ENCODE measurements at places on chromosomes 5 and 9.

GRCh38 chr5:124237206-124237695, 509.2 kb downstream of the ZNF608 start:
- DNase-seq: no peak

- no peak for DNase-seq
Measured at GRCh38 chr5:20572614-20573013, 584.6 kb upstream of the CDH18 start.

DNA sequence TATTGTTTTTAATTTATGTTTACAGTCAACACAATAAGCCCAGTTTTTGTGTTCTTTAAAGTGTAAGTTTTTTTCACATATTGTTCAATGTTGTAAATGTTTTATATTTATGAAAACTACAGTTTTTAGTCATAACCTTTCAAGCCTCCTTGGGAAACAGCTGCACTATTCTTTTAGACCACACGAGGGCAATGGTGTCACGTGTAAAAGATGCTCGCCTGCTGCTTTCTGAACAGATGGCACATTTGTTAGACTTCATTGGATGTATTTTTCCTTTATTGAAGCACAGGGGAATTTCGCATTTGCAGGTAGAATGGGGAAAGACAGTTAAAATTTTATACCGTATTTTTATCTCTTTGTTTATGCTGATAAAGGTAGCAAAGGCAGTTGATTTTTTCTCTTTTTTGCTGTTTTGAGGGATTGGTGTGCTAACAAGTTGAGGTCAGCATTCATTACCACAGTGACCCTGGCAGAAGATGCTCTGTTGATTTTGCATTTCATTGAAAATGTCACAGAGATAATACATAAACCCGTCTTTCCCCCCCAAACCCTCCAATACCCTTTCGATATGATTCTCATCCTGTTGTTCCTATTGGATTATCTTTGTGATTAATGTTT, 59.0 kb downstream of the MAT2B start:
- DNase-seq: peak; percentile 23

DNA sequence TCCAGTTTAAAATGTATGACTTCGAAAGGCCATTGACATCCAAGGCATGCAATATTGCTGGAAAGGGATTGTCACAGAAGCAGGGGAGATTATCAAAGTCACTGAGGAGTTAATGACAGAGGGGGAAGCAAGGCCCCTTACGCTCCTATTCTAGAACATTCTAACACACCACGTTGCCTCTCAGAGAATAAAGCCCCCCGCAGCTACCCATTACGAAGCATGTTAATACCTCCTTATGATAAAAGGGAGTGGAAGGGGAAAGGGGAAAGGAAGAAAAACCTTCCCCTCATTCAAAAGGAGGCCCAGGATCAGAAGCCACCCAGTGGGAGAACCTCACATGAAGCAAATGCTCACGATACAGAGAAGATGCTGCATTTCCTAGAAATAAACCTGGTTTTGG, 213.6 kb downstream of the DAB2IP start:
- DNase-seq: no peak

GRCh38 chr5:59036274-59036961, 453.5 kb downstream of the RAB3C start:
- no peak for DNase-seq

- DNase-seq: no peak
Measured at GRCh38 chr5:69300537-69301203, 31.9 kb downstream of the CCDC125 start.

DNA sequence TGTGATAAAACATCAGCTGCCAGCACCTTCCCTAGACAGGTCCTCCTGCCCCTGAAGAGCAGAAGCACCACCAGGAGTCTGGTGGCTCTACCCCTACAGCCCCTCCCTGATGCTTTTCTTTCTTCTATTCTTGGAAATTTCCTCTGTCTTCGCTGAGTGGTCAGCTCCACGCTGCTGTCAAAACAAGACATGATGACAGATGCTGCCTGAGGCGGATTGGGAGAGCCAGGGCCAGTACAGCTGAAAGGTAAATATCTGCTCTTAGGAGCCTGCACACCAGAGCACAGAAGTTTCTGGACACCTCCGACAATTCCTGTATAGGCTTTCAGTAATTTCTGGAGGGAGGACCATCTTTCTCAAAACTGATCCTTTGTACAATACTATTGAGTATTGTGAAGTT, 4.7 kb upstream of the OR1Q1 start:
- no peak for DNase-seq

GRCh38 chr5:637581-638450, 25.7 kb downstream of the CEP72 start:
- DNase-seq: no peak

GRCh38 chr5:92019376-92019990, 636.4 kb upstream of the ARRDC3 start:
- DNase-seq: no peak

DNA sequence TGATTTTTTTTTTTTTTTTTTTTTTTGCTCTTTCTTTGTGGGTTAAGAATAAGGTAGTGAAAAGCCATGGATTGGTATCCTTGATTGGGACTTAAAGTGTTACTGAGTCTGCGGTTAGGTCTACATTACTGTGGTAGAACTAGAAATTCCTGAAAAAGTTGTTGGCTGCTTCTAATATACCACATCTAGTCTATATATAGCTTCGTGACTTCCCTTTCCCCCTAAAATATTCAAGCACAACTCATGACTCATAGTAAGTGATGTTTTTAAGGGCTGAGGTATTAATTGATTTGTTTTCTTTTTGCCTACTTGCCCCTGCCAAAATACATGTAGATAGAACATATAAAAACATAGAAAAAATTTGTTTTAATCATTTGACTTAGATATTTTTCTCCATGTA, 247.6 kb downstream of the TMEM232 start:
- no peak for DNase-seq

GRCh38 chr5:151602806-151603205, 11.7 kb upstream of the FAT2 start:
- no peak for DNase-seq

DNA sequence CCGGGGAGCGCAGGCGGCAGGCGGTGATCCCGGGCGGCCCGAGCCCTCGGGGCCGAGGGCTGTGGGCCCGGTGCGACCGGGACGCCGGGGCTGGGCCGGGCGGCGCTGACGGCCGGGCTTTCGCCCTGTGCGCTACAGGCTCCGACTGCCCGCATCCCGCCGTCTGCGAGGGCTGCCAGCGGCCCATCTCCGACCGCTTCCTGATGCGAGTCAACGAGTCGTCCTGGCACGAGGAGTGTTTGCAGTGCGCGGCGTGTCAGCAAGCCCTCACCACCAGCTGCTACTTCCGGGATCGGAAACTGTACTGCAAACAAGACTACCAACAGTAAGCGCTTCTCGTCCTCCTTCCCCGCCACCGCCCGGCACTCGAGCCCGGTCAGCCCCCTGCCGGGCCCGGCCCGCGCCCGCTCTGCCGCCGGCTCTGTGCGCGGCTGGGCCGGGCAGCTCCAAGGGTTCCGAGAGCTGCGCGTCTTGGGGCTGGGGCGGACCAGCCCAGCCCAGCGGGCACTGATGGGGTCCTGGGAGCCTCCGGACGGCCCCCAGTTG, 1.6 kb downstream of the LMX1B start:
- DNase-seq: no peak

DNA sequence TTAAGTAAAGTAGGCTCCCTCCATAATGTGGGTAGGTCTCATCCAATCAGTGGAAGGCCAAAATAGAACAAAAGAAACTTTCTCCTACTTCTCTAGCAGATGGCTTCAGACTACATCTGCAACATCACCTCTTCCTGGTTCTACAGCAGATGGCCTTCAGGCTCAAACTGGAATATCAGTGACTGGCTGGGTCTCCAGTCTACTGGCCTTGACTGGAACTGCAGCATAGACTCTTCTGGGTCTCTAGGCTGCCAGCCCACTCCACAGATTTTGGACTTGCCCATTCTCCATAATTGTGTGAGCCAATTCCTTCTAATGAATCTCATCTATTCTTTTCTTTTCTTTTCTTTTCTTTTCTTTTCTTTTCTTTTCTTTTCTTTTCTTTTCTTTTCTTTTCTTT, 64.8 kb downstream of the ACER2 start:
- DNase-seq: no peak

- no peak for DNase-seq
Measured at GRCh38 chr5:129384736-129385135, 75.4 kb upstream of the ADAMTS19 start.

DNA sequence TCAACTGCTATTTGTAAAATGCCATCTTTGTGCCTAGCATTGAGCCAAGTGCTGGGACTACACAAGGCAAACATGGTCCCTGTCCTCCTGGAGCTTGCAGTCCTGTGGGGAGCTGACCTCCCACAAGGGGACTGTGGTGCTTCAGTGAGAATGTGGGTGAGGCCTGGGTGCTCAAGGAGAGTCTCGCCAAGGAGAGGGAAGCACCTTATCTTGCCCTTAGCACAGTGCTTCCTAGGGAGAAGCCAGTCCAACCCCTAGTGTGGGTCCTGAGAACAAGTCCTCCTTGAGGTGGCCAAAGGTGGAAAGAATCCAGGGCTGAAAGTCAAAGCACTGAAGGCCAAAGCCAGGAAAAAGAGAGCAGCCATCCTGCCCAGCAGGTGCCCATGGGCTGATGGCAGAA, 31.1 kb upstream of the MVB12B start:
- no peak for DNase-seq

DNA sequence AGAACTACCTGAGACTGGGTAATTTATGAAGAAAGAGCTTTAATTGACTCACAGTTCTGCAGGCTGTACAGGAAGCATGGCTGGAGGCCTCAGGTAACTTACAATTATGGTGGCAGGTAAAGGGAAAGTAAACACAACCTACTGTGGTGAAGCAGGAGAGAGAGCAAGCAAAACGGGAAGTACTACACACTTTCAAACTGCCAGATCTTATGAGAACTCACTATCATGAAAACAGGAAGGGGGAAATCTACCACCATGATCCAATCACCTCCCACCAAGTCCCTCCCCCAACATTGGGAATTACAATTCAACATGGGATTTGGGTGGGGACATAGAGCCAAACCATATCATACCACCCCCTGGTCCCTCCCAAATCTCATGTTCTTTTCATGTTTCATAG, 58.7 kb upstream of the GPR151 start:
- DNase-seq: no peak

- no peak for DNase-seq
Measured at GRCh38 chr5:168327994-168328393, 36.5 kb downstream of the WWC1 start.

DNA sequence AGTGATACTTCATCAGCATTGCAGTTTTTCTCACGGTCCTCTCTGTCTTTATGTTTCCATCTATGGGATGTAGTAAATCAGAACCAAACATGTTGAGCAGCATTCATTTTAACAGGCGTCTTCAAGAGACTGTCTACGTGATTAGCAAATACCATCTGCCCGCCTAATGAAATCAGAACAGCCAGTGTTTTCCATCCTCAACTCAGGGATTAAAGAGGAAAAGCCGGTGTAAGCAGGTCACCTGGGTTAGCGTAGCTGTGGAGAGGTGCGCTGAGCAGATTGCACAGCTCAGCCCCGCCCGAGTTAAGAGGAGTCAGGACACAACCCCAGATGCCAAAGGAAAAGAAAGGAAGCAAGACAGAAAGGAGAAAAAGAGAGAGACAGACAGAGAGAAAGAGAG, 54.3 kb upstream of the ANKRD33B start:
- no peak for DNase-seq

DNA sequence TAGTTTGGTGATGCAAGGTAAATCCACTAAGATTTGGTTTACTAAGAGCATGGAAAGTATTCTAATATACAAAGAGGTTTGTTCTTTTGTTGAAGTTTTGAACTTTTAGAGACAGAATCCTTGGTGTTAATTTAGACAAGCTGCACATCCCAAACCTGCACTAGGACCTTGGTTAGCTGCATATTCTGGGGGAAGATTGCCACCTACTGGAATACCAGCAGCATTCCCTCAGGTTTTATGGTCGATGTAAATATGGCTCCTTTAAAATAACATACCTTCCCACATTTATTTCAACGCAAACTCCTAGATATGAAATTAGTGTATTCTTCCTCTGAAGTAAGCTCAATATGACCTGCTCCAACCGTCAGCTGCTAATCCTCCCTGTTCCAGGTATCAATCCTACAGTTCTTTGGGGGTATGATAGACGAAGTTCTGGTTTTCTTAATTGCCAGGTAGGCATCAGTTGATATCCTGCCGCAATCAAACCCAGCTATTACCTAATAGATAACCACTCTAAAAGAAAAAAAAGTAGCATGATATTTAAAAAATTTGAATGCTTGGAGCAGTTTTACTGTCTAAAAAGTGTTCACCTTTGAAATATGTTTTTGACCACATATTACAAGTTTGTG, 624.1 kb downstream of the ISL1 start:
- no peak for DNase-seq

- DNase-seq: no peak
Measured at GRCh38 chr9:107644733-107645463, 155.3 kb upstream of the KLF4 start.

GRCh38 chr5:134844252-134844651, 1.5 kb upstream of the C5orf24 start:
- no peak for DNase-seq

- DNase-seq: no peak
Measured at GRCh38 chr5:83343299-83343698, 128.2 kb upstream of the VCAN start.

DNA sequence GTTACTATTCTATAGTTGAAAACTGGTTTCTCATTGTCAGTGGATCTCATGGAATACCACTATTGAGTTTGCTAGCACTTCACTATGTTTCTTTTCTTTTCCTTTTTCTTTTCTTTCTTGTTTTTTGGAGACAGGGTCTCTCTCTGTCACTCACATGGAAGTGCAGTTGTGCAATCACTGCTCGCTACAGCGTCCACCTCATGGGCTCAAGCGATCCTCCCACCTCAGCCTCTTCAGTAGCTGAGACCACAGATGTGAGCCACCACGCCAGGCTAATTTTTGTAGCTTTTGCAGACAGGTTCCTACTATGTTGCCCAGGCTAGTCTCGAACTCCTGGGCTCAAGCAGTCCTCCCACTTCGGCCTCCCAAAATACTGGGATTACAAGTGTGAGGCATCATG, 42.7 kb upstream of the VCAN start:
- DNase-seq: no peak

- DNase-seq: no peak
Measured at GRCh38 chr5:113358696-113359095, 76.1 kb downstream of the TSSK1B start.

DNA sequence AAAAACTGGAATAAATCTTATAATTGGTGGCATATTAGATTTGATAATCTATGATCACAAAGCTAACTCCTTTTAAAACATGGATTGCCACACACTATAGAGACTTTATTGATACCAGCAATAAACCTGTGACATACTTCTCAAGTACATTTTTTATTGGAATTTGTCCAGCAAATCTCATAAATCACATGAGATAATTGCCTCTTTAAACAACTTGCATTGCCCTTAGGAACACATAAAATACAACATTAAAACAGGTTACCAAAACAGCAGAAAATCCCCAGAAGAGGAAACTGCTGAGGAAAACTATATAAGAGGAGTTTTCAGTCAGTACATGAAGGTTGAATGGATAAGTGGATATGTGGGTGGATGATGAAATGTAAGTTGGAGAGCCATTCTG, 124.6 kb downstream of the SNCAIP start:
- DNase-seq: no peak

Measured in activated CD8-positive, alpha-beta memory T cell treated with anti-CD3 and anti-CD28 coated beads for 48 hours (primary cell).